ENCODE measurements at places on chromosomes 1 and 21.

- no peak for DNase-seq
Observed at GRCh38 chr1:51819810-51820209, 58.7 kb downstream of the NRDC start.

DNA sequence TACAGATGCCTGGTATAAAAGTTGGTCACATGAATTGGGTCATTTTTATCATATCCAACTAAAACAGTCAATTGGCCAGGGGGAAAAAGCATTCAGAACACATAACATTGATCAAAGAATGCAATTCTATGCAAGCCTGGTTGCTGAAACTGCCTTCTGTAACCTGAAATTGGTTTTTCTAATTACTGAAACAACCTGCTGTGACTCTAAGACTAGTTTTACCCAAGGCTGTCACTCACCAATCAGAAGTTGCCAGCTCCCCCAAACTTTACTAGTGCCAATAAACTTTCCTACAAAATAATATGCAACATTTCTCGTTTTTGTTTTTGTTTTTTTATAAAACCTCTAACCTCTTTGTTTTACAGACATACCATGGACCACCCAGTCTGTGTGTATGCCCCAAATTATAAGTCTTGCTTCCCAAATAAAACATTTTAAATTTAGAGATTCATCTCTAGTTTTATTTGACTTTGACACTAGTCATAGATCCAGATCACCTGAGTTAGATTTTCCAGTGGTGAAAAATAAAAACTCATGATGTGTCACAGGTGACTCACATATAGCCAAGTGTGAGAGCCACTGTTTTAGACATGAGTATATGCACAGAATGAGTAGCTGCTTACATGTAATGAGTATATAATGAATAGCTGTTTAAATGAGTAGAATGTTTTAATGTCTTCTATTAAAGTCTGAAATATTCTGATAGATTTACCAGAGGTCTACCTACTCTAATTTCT is 64.2 kb upstream of the CR2 start:
- DNase-seq = no peak

DNA sequence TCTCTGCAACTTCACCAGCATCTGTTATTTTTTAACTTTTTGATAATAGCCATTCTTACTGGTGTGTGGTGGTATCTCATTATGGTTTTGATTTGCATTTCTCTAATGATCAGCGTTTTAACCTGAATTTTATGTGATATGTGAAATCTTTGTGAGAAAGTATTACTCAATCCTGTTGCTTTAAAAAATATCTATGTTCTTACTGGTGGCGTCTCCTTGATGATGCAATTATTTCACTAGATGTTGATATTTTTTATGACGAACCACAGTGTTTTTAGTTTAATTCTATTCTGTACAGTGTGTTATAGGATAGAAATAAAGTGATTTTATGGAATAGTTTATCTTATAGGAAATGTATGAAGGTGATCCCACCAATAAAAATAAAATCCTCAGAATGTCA is 54.7 kb upstream of the GPR88 start:
- DNase-seq = no peak

- no peak for DNase-seq
Observed at GRCh38 chr1:23408797-23409290, 15.7 kb downstream of the TCEA3 start.

DNA sequence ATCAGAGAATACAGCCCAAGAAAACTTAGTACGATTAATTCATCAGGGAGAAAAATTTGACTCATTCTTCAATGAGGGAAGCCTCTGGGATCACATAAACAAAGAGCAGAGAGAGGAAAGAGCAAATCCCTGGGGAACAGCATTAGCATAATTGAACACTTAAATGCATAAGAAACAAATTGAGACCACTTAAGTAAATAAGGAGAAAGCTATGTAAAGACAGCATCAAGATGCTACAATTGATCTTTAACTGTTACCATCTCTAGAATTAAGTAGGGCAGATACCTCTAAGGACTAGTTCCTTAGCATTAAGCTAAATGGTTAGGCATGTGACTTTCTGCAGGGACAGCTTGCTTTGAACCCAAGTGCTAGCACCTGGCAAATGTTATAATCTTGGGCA is 265.1 kb upstream of the NEGR1 start:
- DNase-seq = no peak

DNA sequence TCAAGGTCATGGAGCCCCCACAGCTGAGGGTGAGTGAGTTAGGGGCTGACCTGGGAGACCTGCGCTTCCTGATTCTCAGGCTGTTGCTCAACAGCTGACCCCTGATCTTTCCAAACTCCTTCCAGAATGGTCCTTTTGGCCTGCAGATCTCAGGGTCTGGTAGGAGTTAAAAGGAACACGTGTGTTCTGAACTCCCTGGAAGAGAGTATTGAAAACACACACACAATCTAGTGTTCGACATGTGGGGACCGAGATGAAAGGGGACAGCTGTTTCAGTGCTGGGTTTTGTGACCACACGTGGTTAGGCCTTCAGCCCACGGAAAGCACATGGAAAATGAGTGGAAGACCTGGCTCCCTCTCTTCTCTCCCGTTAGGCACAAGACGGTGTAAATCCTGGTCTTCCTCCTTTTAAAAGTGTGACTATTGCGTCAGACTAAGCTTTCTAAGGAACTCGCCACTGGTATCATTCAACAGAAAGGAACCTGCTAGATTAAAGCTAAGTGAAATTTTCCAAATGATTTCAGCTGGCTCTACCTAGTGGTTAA is 49.6 kb downstream of the RUNX1 start:
- DNase-seq = no peak

DNA sequence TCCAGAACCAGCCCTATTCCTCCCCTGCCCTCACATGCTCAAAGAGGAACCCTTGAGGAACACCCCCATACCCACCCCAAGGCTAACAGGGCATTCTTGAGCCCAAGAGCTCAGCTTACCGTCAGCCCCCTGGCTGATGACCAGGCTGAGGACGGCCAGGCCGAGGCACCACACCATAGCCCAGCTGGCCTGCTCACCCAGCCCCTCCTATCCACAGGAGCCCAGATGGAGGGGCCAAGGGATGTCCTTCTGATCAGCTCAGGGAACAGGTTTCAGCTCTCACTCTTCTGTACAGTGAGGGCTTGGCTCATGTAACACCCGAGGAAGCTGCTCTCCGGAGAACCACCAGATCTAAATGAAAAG is 2.2 kb downstream of the IGSF9 start:
- no peak for DNase-seq

DNA sequence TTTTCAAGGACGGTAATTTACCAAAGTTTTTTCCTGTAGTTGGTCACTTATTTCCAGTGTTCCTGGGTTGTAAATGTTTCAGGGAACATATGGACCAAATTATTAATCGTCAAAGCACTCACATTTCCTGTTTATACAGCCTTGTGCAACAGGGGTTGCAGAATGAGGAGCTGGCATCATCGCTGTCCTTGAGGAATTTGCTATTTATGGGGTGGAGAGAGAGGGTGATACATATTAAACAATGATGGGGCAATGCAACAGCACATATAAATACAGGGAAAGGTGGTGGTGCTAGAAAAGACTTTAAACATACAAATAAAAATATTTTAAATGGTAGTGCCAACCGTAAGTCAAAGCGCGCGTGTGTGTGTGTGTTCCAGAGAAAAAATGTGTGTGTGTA is 369.8 kb downstream of the NPHP4 start:
- no peak for DNase-seq

DNA sequence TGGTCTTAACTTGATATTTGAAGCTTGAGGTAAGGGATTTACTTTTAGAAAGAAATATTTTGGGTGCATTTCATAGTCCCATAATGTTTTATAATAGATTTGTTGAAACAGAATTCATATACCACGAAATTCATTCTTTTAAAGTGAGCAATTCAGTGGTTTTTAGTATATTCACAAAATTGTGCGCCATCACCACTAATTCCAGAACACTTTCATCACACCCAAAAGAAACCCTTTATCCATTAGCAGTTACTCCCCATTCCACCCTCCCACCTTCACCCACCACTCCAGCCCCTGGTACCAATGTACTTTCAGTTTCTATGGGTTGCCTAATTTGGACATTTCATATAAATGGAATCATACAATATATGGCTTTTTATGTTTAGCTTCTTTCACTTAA is 38.9 kb upstream of the DMRTB1 start:
- DNase-seq = no peak

DNA sequence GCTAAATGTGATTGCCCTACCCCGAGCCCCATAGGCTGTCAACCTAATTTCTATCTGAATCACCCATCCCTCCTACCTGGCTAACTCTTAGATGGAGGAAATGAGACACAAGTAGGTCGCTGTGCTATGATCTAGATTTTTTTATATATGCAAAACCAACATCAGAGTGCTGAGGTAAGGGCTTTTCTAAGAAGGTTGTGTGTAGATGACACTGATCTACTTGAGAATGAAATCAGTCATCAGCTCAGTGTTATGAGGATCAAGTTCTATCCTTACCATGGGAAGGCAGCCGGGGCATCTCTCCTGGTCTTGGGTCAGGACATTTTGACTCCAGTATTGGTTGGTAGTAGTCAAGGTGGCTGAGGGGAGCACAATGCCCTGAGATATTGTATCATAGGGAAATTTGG is 23.6 kb downstream of the SLAMF1 start:
- DNase-seq = no peak

DNA sequence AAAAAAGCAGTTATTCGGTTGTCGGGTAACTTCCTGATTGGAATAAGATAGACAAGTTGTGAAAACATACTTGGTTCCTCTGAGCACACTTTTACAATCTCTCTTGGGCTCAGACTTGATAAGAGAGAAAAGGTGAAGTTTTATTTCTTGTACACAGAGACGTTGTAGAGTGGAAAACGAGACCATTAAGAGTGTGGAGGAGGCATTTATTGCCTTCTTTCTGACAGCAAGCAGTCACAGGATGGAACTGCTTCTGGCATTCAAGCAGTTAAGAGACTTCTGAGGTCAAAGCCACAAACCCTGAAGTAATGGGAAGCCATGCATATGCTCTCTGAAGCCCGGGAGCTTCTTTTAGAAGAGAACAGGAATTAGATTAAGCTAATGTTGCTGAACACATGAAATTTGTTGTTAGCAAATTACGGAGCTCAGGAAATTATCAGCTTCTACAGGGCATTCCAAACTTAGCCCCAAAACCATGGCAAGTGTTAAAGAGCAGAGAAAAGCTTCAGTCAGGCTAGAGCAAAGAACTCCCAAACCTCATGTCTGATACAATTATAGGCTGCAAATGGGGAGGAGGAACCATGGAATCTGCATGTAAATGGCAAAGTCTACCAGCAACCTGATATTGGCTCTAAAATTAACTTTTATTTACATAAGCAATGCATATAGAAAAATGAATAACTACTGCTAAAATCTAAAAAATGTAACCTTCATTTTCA is 26.0 kb downstream of the S1PR1 start:
- DNase-seq = no peak

GRCh38 chr21:38639571-38640354 is 141.5 kb upstream of the ERG start:
- no peak for DNase-seq

- DNase-seq = no peak
Observed at GRCh38 chr1:232980986-232981560, 30.7 kb downstream of the NTPCR start.

- no peak for DNase-seq
Observed at GRCh38 chr1:8378981-8379470, 61.1 kb downstream of the SLC45A1 start.

DNA sequence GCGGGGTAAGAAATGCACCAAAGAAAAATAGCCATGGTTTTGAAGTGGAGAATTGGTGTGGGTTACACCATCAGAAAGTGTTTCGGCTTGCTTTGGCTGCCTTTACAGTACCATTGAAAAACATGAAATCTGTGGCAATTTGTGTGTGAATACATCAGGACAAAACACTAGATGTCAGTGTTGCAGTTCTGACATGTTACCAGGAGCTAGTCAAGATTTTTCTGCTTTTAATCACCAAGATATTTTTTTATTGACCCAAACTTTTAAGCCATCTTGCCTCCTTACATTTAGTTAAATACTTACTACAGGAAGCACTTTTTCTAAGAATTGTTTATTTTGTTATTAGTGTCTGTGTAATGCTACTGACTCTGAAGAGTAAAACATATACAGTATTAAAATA is 14.3 kb downstream of the RRP15 start:
- DNase-seq = no peak

DNA sequence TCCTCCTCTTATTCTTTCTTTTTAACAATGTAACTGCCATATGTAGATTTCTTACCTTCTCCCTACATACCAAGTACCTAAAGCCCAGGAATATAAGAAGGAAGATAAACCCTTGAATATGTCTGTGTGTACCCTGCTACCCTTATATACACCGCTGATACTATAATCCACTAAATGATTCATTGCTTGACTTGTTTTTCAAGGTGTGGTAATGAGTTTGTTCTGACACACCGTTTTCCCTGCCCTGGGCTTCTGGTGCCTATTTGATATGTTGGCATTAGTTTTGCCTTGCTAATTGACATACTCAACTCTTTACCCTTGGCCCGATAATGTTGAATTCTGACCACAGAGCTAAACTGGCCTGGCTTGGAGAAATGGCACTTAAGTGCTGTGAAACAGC is 64.3 kb downstream of the IL23R start:
- DNase-seq = no peak

DNA sequence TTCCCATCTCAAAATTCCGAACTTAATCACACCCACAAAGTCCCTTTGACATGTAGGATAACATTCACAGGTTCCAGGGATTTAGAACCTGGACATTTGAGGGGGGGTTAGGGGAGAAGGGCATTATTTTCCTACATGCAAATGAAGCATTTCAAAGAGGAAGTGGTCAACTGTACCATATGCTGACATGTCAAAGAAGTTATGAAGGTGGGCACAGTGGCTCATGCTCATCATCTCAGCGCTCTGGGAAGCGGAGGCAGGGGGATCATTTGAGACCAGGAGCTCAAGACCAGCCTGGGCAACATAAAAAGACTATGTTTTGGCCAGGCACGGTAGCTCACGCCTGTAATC is 35.7 kb downstream of the PTP4A2 start:
- no peak for DNase-seq

- no peak for DNase-seq
Observed at GRCh38 chr1:172112576-172112975, 271.3 kb downstream of the DNM3 start.

- DNase-seq = no peak
Observed at GRCh38 chr1:60914982-60915381, 167.4 kb upstream of the NFIA start.

GRCh38 chr1:162667381-162668080 is 35.3 kb downstream of the DDR2 start:
- DNase-seq = no peak

DNA sequence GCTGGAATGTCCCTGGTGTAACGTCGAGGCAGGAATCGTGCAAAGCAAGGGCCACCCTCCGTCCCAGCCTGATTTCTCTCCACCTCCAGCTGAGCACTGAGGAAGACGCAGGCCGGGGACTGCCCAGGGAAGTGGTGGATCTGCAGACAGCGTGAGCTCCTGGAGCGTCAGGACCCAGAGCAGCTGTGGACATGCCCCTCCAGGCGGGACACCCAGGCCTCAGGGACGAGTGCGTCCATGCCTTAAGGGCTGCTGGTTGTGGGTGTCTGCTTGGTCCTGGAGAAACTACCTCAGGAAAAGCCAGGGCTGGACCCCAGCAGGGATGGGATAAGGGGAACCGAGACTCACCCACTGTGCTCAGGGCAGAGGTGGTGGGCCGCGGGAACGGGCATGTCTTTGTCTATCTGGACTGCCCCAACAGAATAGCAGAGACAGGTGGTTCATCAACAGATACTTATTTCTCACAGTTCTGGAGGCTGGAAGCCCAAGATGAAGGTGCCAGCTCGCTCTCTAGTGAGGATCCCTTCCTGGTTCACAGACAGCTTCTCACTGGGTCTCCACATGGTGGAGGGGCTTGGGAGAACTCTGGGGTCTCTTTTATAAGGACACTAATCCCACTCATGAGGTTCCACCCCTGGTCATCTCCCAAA is 5.8 kb upstream of the MMEL1 start:
- no peak for DNase-seq

GRCh38 chr1:212594640-212595039 is 13.9 kb upstream of the ATF3 start:
- DNase-seq = no peak
